ENCODE measurements at places on chromosomes 12 and 14. TPM values are rescaled to one million over a fixed set of nuclear protein-coding genes. Genes with fewer than 3 reads are reported as not detected.

Gene AHNAK2
- total RNA-seq, result 35.5 TPM

Gene RNF31
- total RNA-seq, result 182 TPM

Gene PRB2
- total RNA-seq, result not detected

Gene TDP1
- 9.4 TPM for total RNA-seq

Gene TTC7B
- total RNA-seq, result 18.5 TPM

Gene MYO1A
- not detected for total RNA-seq

DNA sequence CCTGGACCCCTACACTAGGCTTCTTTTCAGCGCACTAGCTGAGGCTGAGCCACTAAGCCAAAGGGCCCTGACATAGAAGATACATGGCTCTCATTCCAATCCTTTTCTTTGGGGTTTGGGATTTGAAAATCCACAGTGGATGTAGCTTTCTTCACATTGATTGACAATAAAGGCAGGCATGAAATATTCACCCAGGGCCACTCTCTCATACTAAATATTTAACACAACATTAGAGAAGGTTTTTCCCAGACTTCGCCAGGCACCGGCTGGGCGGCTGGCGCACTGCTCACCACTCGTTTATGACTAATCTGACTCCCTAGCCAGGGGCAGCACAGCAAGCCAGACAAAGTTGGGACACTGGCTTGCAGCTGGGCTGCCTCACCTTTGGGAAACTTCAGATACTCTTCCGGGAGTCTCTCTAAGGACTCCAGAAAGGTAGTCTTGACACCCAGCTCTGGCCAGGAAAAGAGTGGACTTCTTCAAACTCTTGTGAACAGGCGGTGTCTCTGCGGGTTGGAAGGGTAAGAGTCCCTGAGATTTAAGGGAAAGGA is 699 bp upstream of the HOXC11 start:
- peaks cover 42% of the 10 kb centered on the region for H3K27me3 ChIP-seq
- peaks cover 24% of the 10 kb centered on the region for H3K4me1 ChIP-seq
- DNase-seq, result no peak
- no peaks in the 10 kb centered on the region for H3K36me3 ChIP-seq
- H3K4me3 ChIP-seq, result no peak overlapping the region

GRCh38 chr12:47413806-47414205 is 292.0 kb downstream of the RPAP3 start:
- no peaks in the 10 kb centered on the region for H3K4me1 ChIP-seq

DNA sequence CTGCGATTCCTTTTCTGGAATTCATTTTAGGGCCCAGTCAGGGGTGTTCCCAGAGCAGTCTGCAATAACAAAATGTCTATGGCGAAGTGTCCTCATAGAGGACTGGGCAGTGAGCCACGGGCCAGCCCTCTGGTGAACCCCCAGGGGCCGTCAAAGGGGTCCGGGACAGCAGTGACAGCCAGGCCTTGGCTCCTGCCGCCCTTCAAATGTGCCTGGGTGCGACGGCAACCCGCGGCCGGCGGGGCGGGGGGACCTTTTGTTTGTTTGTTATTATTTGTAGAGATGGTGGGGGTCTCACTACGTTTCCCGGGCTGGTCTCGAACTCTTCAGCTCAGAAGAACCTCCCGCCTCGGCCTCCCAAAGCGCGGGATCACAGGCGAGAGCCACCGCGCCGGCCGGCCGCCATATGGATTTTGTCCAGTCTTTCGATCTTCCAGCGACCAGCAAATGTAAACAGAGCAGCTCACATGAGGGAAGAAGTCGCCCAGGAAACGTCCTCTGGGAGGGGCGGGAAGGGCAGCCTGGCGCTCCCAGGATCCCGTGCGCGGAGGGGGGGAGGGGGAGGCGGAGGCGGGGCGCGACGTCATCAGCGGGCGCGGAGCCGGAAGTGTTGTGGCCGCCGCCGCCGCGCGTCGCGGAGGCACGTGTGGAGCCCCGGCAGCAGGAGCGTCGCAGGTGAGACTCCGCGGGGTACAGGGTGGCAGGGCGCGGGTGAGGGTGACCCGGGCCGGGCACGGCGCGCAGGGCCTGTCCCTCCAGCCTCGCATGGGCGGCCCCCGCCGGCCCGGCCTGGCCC is at the start of gene TRMT61A:
Gene TRMT61A, plus strand, starts transcription at position 610 of the 796 bp plus-strand sequence. CDS start 783 bp downstream, outside the sequence.
- no peaks in the 10 kb centered on the region for H3K36me3 ChIP-seq
- peaks cover 18% of the 10 kb centered on the region for H3K4me1 ChIP-seq
- H3K27me3 ChIP-seq, result no peaks in the 10 kb centered on the region
- H3K27ac ChIP-seq, result peak within 1 kb of the TSS; percentile 84

GRCh38 chr14:104942586-104942985 is 17.9 kb downstream of the PLD4 start:
- peaks cover 3% of the 10 kb centered on the region for H3K36me3 ChIP-seq
- H3K4me1 ChIP-seq, result no peaks in the 10 kb centered on the region
- H3K27me3 ChIP-seq, result no peaks in the 10 kb centered on the region

DNA sequence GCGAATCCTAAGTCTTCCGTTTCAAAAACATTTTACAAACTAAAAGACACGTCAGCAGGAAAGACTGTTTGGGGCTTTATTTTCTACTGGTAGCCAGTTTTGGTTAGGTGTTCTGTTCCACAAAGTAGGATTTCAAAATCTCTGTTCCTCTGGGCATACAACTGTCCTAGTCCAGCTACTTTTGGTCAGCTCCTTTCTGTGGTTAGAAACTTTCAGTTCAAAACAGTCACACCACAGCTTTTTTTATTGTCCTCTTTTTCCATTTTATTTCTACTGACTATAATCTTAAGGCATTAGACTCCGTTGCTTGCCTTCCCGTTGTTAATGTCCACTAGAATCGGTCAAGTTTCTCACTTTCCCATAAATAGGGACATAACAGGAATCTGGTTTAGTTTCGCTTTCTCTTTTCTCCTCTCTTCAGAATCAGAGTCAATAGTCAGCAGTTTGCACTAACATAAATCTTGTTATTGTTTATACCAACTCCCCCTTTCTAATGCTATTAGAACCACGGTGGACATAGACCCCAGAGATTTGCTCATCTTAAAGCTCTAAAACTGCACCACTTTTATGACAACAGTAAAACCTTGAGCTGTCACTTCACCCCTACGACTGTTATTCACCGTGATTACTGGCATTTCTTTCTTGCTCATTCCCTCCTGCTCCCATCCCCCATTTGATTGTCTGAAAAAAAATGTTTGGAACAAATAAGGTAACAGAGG is 41.5 kb upstream of the NPAS3 start:
- DNase-seq, result no peak
- no peaks in the 10 kb centered on the region for H3K27me3 ChIP-seq
- H3K4me1 ChIP-seq, result no peaks in the 10 kb centered on the region
- H3K36me3 ChIP-seq, result no peaks in the 10 kb centered on the region
- H3K27ac ChIP-seq, result peak overlapping the region; percentile 64
- peak overlapping the region; percentile 69 for H3K4me3 ChIP-seq

- H3K4me1 ChIP-seq, result no peaks in the 10 kb centered on the region
- no peak for DNase-seq
- no peaks in the 10 kb centered on the region for H3K27me3 ChIP-seq
- no peak overlapping the region for H3K27ac ChIP-seq
Measured at GRCh38 chr12:25950329-25951115, 8.0 kb upstream of the RASSF8 start.

- H3K36me3 ChIP-seq, result peaks cover 6% of the 10 kb centered on the region
- H3K27me3 ChIP-seq, result no peaks in the 10 kb centered on the region
- peak overlapping the region; percentile 78 for H3K27ac ChIP-seq
- no peak overlapping the region for H3K4me3 ChIP-seq
- no peak for DNase-seq
- peaks cover 35% of the 10 kb centered on the region for H3K4me1 ChIP-seq
Measured at GRCh38 chr12:1934831-1935230, 16.4 kb upstream of the CACNA2D4 start.

- peak within 1 kb of the TSS; percentile 68 for H3K27ac ChIP-seq
- H3K36me3 ChIP-seq, result no peaks in the 10 kb centered on the region
- peaks cover 2% of the 10 kb centered on the region for H3K4me1 ChIP-seq
- H3K27me3 ChIP-seq, result no peaks in the 10 kb centered on the region
- peak within 1 kb of the TSS; percentile 88 for H3K4me3 ChIP-seq
Measured at GRCh38 chr12:112937741-112938719, at the start of gene OAS3. OAS3 (plus strand) TSS chr12:112938474; CDS start chr12:112938531, 57 bp downstream.

- no peak overlapping the region for H3K4me3 ChIP-seq
- H3K36me3 ChIP-seq, result peaks cover 91% of the 10 kb centered on the region
- no peaks in the 10 kb centered on the region for H3K4me1 ChIP-seq
- no peak for DNase-seq
- no peaks in the 10 kb centered on the region for H3K27me3 ChIP-seq
Measured at GRCh38 chr12:103947871-103948555, 17.7 kb upstream of the TDG start.

DNA sequence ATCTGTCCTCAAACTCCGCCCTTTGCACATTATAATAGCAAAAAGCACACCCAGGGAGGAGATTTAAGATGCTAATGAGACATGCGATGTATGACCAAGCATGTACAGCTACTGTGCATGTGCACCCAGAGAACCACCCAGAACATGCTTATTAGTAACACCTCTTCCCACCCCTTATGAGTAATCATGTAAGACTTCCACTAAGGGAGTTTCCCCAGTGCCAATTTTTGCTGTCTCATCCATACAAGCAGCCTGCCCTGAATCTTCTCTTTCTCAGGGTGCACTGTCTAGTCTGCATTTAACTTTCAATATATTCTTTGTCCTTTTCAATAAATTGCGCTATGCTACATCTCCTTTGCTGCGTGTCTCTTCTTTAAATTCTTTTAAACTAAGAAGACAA is 830.0 kb upstream of the NOVA1 start:
- no peak overlapping the region for H3K4me3 ChIP-seq
- H3K36me3 ChIP-seq, result no peaks in the 10 kb centered on the region
- DNase-seq, result no peak
- no peak overlapping the region for H3K27ac ChIP-seq
- H3K4me1 ChIP-seq, result no peaks in the 10 kb centered on the region
- H3K27me3 ChIP-seq, result no peaks in the 10 kb centered on the region

GRCh38 chr12:645563-646071 is 17.6 kb downstream of the NINJ2 start:
- H3K27me3 ChIP-seq, result no peaks in the 10 kb centered on the region
- no peak for DNase-seq
- H3K4me3 ChIP-seq, result peak overlapping the region; percentile 7
- no peaks in the 10 kb centered on the region for H3K36me3 ChIP-seq
- peaks cover 36% of the 10 kb centered on the region for H3K4me1 ChIP-seq

- DNase-seq, result no peak
- H3K4me1 ChIP-seq, result no peaks in the 10 kb centered on the region
- no peak overlapping the region for H3K27ac ChIP-seq
- no peak overlapping the region for H3K4me3 ChIP-seq
Measured at GRCh38 chr14:63752449-63753169, 24.7 kb upstream of the SGPP1 start.

GRCh38 chr14:72558721-72559120 is 335.2 kb downstream of the DPF3 start:
- no peak for DNase-seq
- no peaks in the 10 kb centered on the region for H3K27me3 ChIP-seq
- no peak overlapping the region for H3K4me3 ChIP-seq

DNA sequence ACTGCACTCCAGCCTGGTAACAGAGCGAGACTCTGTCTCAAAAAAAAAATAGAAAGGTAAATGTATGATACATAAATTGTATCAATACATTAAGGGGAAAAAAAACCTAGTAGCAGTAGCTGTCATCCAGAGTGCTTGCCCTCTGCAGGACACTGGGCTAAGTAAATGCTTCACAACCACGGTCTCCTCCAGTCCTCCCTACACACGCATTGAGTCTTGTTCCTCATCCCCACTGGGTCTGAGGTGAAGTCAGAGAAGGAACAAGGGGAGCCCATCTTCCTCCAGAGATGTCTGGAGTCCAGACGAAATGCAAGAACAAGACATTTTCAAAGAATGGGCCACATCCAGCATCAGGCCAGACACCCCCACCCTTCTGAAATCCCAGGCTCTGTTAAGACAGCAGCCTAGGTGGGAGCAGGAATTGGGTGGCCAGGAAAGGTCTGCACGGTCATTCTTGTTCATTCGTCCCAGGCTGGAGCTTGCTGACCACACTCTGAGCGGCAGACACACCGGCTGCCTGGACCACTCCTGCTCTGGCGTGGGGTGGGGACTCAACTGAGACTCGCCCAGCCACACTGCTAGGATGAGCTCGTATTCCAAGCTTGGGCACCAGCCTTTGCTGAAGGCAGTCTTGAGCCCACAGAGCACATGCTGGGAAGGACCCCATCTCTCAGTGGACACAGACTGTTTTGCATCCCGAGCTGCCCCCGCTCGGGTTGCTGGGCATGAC is 45.5 kb downstream of the CHGA start:
- no peak overlapping the region for H3K27ac ChIP-seq
- no peaks in the 10 kb centered on the region for H3K36me3 ChIP-seq
- H3K4me3 ChIP-seq, result no peak overlapping the region
- no peaks in the 10 kb centered on the region for H3K27me3 ChIP-seq
- no peak for DNase-seq
- H3K4me1 ChIP-seq, result no peaks in the 10 kb centered on the region

DNA sequence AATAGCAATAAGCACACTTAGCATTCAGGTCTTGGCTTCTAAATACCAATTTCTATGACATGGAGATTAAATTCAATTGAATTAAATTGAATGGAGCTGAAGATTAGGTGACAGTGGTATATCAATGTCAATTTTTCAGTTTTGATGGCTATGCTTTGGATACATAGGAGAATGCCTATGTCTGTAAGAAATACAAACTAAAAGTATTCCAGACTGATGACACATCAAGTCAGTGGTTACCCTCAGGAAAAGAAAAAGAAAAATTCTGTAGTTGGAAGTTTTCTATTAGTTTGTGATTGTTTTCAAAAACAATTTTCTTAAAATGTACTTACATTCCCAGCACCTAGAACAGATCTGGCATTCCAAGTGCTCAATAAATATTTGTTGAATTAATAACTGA is 4.9 kb upstream of the DCAF4 start:
- DNase-seq, result no peak
- no peaks in the 10 kb centered on the region for H3K27me3 ChIP-seq

DNA sequence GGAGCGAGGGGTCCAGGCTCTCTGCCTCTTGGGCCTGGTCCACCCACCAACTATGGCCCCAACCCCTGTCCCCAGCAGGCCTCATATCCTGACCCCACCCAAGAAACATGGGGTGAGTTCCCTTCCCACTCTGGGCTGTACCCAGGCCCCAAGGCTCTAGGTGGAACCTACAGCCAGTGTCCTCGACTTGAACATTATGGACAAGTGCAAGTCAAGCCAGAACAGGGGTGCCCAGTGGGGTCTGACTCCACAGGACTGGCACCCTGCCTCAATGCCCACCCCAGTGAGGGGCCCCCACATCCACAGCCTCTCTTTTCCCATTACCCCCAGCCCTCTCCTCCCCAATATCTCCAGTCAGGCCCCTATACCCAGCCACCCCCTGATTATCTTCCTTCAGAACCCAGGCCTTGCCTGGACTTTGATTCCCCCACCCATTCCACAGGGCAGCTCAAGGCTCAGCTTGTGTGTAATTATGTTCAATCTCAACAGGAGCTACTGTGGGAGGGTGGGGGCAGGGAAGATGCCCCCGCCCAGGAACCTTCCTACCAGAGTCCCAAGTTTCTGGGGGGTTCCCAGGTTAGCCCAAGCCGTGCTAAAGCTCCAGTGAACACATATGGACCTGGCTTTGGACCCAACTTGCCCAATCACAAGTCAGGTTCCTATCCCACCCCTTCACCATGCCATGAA is 8.6 kb downstream of the ARHGAP9 start:
- no peak for DNase-seq
- H3K4me3 ChIP-seq, result no peak overlapping the region
- H3K4me1 ChIP-seq, result peaks cover 10% of the 10 kb centered on the region
- no peaks in the 10 kb centered on the region for H3K36me3 ChIP-seq
- H3K27ac ChIP-seq, result no peak overlapping the region
- peaks cover 7% of the 10 kb centered on the region for H3K27me3 ChIP-seq

GRCh38 chr14:33432407-33433023 is 493.8 kb downstream of the NPAS3 start:
- no peaks in the 10 kb centered on the region for H3K4me1 ChIP-seq
- H3K27me3 ChIP-seq, result no peaks in the 10 kb centered on the region

GRCh38 chr12:109642506-109643132 is 69.0 kb downstream of the MVK start:
- H3K4me1 ChIP-seq, result no peaks in the 10 kb centered on the region
- H3K4me3 ChIP-seq, result no peak overlapping the region
- H3K36me3 ChIP-seq, result no peaks in the 10 kb centered on the region
- no peak overlapping the region for H3K27ac ChIP-seq
